NCI-H524 treated with DMSO at 0.1 percent for 48 hours (cell line): ENCODE measurements at places on chromosomes 11 and 22.
A peak's percentile ranks its signal among the peaks of the same experiment; 100 is the strongest.

GRCh38 chr11:115627071-115627470, 122.9 kb upstream of the CADM1 start:
- no peak for DNase-seq

DNA sequence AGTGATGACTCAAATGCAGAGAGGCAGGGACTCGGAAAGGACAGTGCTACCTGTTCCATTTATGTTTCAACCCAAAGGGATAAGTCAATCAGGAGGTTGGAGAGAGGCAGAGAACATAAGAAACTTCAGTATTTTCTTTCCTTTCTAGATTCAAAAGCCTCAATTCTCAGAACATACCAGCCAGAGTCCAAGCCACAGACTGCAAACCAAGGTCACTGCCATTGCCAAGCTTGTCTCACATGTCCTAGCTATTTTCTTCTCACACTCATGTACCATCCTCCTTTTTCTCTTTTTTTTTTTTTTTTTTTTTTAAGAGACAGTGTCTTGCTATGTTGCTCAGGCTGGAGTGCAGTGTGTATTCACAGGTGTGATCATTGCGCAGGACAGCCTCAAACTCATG, 111.7 kb upstream of the AKIP1 start:
- DNase-seq: no peak

DNA sequence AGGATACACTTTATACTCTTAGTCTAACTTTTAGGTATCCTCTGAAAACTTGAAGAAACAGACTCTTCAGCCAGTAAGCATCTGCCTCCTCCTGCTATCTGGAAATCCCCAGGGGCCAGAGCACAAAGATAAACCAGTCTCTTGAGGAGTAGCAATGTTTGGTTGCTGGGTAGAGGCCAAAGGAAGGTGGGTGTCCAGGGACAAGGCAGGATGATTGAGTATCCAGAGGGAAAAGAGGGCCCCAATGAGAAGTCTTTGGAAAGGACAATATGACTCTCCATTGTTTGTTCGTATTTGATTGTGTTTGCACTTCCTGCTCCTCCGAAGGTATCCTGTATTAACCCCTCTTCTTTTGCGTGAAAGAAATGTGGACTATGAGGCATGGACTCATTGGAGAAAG, 4.8 kb upstream of the OR52I1 start:
- DNase-seq: no peak

GRCh38 chr11:75790986-75791385, 22.4 kb downstream of the DGAT2 start:
- DNase-seq: no peak

GRCh38 chr11:99683933-99684332, 663.2 kb downstream of the CNTN5 start:
- no peak for DNase-seq

- DNase-seq: no peak
Observed at GRCh38 chr11:7448201-7448600, 37.1 kb upstream of the OLFML1 start.

- no peak for DNase-seq
Observed at GRCh38 chr11:127462065-127462344, 461.4 kb upstream of the KIRREL3 start.

DNA sequence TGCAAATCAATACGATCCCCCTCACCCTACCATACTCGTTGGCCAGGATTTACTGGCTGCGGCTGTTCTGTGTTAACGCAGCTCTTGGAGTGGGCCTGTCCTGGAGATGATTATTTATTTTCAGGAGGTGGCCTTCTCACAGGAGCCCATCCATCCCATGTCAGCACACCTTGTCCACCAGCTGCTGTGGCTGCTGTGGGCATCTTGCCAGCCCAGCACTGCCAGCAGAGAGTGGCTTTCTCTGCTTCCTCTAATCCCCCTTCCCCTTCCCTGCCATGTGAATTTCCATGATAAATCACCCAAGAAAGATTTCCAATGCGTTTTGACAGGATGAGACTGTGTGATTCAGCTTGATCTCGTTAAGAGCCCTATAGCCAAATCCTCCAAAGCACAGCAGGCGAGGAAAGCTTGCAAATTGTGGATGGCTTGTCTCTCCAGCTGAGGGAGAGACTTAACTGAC, 309.1 kb upstream of the C11orf87 start:
- peak; percentile 86 for DNase-seq

- DNase-seq: no peak
Observed at GRCh38 chr11:1882265-1883238, 9.1 kb downstream of the PRR33 start.

- no peak for DNase-seq
Observed at GRCh38 chr11:86805873-86806310, 5.5 kb downstream of the PRSS23 start.

DNA sequence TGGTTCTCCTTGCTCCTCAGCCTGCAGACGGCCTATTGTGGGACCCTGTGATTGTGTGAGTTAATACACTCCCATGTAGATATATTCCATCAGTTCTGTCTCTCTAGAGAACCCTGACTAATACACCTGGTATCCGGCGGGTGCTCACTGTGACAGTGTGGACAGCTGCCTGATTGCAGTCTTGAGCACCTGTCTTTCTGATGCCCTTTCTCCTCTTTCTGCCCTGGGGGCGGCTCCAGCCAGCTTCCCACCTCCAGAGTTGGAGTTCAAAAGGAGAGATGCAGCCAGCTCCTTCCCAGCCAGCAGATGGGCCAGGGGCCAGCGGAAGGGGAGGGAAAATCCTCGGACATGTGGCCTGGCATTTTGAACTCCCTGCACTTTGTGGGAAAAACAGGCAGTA, 15.0 kb downstream of the SMIM38 start:
- DNase-seq: no peak

DNA sequence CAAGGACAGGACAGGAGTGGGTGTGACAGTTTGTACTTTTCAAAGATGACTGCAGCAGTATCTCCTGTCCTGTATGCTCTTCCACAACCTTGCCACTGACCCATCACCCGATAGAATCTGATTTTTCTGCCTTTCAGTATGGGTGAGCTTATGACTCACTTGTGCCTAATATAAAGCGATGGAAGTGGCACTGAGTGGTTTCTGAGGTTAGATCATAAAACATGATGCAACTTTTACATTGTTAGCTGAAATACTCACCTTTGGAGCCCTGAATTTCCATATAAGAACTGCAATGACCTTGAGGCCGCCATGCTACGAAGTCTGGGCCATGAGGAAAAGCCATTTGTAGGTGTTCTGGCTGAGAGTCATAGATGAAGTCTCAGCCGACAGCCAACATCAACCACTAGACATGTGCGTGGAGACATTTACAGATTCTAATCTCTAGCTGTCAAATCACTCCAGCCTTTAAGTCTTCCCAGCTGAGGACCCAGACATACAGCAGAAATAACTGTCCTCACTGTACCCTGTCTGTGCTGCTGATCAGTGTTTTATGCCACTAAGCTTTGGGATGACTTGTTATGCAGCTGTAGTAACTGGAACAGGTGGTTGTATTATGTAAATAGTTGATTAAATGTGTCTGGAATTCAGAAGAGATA, 105.9 kb upstream of the ARHGAP20 start:
- no peak for DNase-seq

DNA sequence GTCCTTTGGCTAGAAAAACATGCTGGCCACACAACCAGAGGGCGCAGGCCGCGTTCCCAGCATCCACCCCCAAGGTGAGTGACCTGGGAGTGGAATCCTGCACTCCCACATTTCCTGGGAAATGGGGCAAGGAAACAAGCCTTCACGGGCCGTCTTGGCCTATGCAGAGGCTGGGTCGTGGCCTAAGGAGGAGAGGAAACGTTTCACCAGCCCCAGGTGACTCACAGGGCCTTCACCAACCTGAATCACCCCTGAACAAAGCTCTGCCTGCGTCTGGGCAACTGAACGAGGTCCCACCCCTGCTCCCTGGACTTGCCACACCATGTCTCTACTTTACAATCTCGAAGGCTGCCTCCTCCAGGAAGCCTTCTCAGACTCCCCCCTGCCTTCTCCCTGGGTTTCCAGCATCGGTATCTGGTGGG, 13.2 kb downstream of the MYH9 start:
- no peak for DNase-seq

- DNase-seq: no peak
Observed at GRCh38 chr11:64582885-64583284, 8.1 kb upstream of the SLC22A12 start.
